ENCODE measurements at places on chromosomes 16 and 17.

DNA sequence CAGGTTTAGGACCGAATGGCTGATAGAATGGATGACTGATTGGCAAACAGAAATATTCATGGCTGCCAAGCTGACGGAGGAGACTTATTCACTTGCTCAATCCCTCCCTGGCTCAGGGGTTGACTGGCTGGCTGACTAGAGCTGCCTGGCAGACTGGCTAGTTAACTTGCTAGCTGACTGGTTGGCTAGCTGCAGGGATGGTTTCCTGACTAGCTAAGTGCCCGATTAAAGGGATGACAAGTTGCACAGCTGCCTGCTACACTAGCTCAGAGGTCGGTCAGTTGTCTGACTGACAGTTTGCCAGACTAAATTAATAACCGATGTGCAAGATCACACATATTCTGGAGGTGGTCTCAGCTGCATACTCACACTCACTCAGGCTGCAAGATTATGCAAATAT is 1208.4 kb upstream of the CDH8 start:
- no peak for DNase-seq

- no peak for DNase-seq
Observed at GRCh38 chr16:15834502-15834901, 22.3 kb downstream of the MYH11 start.

GRCh38 chr17:51640108-51640622 is 379.8 kb downstream of the UTP18 start:
- DNase-seq = no peak

GRCh38 chr16:66658143-66658859 is 38.2 kb downstream of the CMTM4 start:
- no peak for DNase-seq

GRCh38 chr17:36931096-36931696 is 6.1 kb upstream of the LHX1 start:
- peak; percentile 33 for DNase-seq

DNA sequence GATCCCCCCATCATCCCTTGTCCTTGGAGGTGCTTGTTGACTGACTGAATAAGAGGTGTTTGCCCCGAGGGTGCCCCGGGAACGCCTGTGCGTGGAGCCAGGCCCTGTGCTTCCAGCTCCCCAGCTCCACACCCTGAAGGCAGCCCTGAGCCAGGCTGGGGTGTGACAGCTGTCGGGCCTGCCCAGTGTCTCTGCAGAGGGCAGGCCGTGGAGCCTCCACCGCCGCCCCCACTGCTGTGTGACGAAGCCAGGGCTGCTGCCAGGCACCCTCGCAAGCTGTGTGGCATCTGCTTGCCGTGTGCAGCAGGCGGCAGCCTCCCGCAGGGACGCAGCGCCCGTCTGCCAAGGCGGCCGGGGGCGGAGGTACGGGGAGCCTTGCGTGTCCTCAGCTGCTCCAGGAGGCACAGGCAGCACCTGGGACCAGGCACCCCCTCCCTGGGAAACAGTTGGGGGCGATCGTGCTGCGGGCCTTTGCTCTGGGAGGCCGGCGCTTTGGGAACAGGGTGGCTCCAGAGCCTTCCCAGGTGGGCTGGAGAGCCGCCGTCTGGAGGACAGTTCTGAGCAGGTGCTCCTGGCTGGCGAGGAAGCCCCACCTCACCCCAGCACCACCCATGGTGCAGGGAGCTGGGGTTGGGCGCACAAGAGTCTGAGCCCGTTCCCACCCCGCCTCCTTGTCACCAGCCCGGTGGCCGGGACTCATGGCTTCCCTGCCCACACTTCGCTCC is 26.6 kb downstream of the GSE1 start:
- no peak for DNase-seq

GRCh38 chr16:87968541-87968940 is 17.3 kb downstream of the BANP start:
- no peak for DNase-seq
